Fibroblast of pulmonary artery (primary cell): ENCODE measurements at places on chromosomes 13 and 19.

DNA sequence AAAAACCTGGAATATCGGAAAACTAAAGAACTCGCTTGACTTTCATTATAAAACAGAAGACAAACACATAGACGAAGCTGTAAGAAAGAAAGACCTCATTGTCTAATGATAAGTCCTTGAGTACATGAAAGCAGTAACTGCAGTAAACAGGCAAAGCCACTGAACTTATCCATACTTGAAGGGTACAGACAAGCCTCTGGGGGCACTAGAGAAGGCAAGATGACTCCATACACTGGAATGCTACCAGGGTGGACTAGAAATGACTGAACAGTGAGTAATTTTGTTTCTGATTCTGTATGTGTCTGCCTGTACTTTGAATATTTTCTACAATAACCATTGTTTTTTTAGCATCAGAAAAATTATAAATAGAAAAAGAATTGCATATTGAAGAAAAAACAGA is 507.9 kb downstream of the UQCRFS1 start:
- DNase-seq, result peak; percentile 80

DNA sequence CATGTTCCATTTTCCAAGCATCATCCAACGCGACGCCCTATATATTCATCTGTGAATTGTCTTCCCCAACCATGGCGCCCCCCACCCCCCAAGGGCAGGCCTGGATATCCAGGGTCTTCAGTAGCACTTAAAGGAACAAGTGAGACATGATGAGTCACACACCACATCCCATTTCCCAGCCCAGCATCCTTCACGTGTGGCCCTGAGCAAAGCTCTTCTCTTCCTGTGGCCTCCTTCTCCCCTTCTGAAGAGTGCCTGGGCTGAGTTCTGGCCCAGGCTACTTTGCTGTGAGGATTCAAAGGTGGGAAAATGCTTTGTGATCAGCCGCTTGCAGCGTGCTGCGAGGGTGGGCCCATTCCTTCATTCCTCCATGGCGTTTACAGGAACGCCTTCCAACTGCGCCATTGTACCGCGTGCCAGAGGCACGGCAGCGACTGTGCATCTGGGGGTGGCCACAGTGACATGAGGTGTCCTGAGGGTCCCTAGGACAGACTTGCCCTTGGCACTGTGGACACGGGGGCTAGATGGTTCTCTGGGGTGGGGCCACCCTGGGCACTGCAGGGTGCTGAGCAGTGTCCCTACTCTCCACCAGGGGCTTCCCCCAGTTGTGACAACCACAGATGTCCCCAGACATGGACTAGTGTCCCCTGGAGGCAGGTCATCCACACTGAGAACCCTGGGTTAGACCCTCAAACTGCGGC is 11.7 kb downstream of the PLIN4 start:
- peak; percentile 53 for DNase-seq

DNA sequence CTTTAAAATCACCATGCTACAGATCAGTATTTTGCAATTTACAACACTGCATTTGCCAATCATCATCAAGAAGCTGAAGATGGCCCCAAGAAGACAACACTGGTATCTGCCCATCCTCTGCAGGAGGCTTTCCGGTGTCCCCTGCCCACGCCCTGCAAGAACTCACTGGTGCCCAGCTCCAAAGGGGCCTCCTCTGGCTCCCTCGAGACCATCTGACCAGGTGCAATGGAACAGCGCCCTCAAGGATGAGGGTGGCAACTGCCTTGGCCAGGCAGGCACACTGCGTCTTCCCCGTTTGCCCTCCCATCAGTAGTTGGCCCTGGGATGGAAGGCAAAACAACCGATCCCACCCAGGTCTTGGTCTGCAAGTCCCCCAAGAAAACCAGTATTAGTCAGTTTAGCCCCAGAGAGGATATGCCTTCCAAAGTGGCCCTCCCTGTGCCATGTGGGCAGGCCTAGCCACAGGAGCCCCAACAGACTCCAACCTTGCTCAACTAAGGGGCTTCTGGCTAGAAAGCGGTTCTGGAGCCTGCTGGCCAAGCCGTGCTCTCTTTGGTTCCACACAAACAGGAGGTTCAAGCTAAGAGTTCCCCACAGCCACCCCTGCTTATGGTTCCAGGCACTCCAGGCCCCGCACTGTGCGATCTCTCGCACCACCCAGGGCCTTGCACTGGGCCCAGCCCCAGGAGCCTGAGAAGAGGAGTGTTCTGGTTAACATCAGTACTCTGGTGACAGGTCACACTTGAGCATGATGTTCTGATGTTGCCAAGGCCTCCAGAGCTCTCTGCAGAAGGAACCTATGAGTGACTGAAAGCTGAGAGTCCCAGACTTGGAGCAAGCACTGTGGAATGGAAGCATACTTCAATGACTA is 4.7 kb downstream of the PCID2 start:
- no peak for DNase-seq

DNA sequence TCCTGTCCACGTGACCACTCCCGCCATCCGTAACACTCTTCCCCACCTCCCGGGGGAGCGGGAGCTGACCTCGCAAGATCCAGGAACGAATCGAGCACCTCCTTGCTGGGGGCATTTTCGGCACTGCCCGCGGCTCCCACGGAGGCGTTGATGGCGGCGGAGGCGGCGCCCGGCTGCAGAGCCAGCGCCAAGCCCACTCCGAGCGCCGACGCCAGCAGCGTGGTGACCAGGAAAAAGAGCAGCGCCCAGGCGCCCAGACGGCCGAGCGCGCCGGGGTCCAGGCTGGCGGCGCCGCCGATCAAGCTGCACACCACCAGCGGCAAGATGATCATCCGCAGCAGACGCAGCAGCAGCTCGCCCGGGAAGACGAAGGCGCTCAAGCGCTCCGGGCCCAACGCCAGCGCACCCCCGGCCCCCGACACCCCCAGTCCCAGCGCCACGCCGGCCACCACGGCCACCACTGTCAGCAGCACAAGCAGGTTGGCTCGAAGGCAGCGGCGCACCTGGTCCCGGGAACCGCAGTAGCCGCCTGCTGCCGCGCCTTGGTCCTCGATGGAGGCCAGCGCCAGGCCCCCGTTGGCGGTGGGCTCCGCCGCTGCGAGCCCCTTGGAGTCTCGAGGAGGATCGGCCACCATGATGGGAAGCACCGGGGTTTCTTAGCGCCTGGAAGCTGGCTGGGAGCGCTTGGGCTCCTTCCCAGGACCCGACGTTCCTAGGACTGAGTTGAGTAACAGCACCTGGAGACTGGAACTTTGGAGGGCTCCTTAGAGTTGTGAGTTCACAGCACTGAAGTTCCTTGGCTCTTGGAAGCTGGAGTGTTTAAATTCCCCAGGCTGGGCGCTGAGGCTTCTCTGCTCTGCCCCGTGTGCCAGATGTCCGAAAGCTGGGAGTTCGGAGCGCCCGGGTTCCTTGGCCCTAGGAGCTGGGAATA is 798 bp downstream of the SLC1A5 start:
- DNase-seq, result peak; percentile 79

GRCh38 chr13:110942248-110942981 is 27.5 kb upstream of the ANKRD10 start:
- DNase-seq, result peak; percentile 14

GRCh38 chr19:48685583-48685982 is 10.2 kb upstream of the FUT2 start:
- DNase-seq, result no peak

GRCh38 chr13:20192836-20193161 is at the start of gene GJB2:
TSS of gene GJB2 (minus strand) at chr13:20192938. CDS start at chr13:20189581, 3,357 bp downstream.
- no peak for DNase-seq

DNA sequence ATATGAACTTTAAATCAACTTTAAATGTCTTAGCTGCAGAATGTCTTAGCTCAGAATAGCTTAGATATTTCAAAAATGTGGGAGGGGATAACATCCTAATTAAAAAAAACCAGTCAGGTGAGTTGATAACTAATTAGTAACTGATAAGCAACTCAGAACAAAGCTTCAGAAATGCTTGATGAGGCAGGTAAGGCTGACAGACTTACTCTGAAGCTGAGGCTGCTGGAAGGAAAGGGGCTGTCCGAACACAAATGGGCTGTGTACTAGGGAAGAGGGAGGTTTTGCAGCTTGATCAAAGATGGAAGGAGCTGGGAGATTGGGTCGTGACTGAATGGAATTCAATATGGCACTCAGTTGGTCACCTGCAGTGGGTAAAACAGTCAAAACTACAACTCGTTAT is 91.2 kb upstream of the FBXL3 start:
- DNase-seq, result no peak

DNA sequence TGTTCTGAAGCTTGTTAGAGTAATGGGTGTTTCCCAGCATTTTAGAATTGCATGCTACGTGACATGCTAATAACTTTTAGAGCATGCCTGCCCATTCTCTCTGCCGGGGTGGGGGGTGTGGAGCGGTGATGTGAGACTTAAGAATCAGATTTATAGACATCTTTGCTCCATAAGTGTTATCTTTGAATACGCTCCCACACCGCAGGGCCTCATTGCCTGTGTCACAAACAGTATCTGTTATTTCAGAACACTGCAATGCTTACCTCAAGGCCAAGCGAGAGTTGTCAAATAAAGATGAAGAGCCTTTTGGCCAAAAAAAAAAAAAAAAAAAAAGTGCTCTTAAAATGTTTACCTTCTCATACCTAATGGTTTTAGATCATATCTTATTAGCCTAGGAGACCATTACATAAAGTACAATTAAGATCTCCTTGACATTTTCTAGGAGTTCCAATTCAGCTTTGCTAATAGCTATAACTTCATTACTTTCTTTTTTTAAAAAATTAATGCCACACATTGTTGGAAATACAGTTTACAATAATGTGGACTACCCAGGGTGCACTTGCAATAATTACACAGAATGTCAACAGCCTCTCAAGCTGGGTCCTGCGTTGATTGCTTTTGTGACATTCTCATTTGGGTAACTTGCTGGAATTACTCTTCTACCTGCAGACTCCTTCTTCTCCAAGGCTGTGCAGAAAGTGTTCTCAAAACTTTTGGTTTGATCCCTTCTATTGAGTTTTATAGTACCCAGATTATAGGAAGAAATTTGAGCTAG is 525.3 kb downstream of the KLF12 start:
- no peak for DNase-seq

- no peak for DNase-seq
These were observed 6.0 kb downstream of the RNASEH2B start for GRCh38 chr13:50915565-50915964.

GRCh38 chr19:1066251-1066747 is 668 bp upstream of the ARHGAP45 start:
- no peak for DNase-seq

DNA sequence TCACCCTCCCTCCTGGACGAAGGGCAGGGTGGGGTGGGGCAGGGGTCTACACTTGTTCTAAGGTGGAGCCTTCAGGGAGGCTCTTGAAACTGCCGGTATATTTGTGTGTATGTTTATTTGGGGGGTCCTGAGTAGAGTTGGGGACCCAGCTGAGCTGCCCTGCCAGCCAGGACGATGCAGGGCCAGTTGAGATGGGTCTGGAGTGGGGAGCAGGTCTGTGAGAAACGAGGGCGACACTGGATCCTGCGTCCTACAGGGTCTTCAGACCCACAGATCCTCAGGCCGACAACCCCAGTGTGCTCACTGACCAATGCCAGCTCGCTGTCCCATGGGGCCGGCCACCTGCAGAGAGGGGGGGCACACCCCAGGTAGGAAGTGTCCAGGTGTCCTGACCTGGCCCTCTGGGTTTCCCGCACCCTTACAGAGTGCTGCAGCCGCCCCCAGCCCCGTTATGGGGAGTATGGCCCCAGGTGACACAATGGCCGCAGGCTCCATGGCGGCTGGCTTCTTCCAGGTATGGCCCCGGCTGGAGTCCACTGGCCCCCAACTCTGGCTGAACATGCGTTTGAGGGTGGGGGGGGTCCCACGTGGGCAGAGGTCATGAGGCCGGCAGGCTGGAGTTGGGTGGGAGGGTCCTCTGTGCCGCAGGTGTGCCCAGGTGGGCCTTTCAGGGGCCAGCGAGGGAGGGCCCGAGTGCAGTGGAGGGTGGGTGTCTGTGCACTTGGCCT is 7.4 kb downstream of the ISYNA1 start:
- no peak for DNase-seq

DNA sequence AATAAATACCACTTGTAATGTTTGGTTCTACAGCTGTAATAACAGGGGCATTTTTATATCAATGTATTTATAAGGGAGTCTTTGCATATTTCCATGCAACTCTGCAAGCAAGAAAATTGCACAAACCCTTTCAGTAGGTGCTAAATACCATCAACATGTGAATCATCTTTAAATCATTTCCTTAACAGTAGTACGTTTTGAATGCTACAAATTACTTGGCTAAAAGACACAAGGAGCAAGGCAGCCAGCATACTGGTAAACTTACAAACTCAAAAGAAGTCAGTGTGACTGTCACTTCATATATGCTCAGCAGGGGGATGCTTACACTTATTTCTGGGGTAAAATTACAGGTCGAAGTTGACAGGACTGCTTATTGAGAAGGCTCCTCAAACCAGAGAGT is 402.4 kb downstream of the EFNB2 start:
- peak; percentile 80 for DNase-seq

GRCh38 chr19:11784356-11784755 is 14.0 kb upstream of the ZNF491 start:
- DNase-seq, result no peak

DNA sequence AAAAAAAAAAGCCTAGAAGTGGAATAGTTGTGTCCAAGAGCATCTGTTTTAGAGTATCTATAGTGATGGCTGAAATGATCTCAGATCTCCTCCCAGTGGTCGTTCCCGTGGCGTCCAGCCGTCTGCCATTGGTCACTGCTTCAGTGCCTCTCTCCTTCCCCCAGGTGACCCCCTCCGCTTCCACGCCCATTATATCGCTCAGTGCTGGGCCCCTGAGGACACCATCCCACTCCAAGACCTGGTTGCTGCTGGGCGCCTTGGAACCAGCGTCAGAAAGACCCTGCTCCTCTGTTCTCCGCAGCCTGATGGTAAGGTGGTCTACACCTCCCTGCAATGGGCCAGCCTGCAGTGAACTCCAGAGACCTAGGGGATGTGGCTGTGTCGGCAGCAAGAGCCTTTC is 1.9 kb downstream of the TSEN34 start:
- DNase-seq, result no peak

DNA sequence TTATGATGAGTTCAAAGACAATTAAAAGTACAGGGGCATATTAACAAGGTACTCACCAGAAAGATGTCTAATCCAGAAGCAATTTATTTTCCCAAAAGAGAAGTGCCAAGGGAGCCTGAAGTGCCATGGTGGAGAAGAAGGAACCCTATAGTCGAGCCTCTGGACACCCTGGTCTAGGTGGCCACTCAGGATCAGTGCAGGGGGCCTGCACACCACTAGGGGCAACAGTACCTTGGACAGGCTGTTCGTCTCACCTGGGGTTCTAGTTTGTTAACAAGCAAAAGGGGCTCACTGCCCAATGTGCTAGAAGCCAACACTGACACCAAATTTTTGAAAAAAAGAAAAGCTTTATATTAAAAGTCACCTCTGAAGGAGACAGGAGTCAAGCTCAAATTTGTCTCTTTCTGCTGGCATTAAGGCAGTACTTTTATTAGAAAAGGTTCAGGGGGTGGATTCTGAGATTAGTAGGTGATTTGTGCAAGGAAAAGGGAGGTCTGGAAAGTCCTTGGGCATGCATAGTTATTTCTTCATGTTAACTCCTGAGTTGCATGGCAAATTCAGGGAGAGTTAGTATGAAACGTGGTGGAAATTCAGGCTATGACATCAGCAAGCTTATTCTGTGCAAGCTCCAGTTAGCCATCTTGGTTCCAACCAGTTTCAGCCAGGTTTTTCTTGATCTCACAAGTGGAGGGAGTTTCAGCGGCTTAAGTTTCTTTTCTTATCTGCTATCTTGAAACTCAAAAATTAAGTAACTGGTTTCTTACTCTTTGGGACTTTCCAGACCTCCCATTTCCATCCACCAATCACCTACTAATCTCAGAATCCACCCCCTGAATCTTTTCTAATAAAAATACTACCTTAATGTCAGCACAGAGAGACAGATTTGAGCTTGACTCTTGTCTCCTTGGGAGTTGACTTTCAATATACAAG is 884 bp upstream of the CBY2 start:
- no peak for DNase-seq
